ENCODE measurements at places on chromosomes 13 and 19.

DNA sequence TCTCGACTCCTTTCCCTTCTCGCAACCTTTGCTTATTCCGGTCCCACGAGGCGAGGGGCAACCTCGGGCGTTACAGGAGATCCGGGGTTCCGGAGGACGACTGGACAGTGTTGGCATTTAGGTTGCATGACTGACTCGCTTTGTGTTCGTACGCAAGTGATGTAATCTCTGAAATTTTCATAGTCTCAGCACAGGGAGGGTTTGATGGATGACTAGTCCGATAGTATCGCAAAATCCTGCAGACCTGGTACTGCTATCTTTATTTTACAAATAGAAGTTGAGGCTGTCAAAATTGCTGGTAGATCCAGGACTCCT lies 342 bp downstream of the DDX49 start:
- DNase-seq, result peak; percentile 23

GRCh38 chr13:111066544-111066943 lies 48.6 kb upstream of the ARHGEF7 start:
- no peak for DNase-seq

DNA sequence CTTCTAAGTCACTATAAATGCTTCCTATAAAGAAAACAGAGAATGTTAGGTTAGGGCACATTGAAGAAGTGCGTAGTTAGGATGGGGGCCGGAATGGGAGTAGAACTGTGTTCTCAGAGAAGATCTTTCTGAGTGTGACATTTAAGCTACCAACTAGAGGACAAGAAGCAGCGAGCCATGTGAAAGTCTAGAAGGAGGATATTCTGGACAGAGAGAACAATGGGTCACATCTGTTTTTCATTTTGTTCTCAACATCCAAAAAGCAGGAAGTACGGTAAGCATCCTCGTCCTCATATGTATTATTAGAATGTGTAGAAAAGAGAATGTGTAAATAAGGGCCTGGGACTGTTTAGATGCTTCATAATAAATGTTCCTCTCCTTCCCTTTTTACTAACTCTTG lies 44.5 kb upstream of the PARP4 start:
- DNase-seq, result no peak

GRCh38 chr13:21971662-21972621 lies 301.1 kb downstream of the FGF9 start:
- DNase-seq, result peak; percentile 63

DNA sequence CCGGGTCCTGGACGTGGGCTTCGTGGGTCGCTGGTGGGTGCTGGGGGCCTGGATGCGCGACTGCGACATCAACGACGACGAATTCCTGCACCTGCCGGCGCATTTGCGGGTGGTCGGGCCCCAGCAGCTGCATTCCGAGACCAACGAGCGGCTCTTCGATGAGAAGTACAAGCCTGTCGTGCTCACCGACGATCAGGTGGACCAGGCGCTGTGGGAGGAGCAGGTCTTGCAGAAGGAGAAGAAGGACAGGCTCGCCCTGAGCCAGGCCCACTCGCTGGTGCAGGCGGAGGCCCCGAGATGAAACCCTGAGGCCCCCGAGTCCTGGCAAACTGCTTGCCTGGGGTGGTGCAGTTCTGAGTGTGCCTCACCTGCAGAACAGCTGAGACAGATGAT lies 787 bp downstream of the TIMM29 start:
- no peak for DNase-seq

GRCh38 chr19:56933014-56933705 lies 92.6 kb upstream of the PEG3 start:
- DNase-seq, result no peak
